Dermis microvascular lymphatic vessel endothelial cell (primary cell): ENCODE measurements at places on chromosomes 6 and 20.

DNA sequence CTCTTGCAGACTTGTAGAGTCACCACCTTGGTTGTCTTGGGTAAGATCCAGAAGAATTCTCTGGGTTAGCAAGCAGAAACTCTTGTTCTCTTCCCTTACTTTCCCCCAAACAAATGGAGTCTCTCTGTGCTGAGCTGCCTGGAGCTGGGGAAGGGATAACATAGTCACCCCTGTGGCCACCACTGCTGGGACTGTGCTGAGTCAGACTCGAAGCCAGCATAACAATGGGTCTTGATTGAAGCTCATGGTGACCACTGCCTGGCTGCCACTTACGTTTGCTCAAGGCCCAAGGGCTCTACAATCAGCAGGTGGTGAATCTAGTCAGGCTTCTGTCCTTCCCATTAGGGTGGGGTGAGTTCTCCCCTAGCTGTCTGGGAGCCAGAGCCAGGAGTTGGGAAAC, 15.4 kb upstream of the ERVFRD-1 start:
- no peak for DNase-seq

DNA sequence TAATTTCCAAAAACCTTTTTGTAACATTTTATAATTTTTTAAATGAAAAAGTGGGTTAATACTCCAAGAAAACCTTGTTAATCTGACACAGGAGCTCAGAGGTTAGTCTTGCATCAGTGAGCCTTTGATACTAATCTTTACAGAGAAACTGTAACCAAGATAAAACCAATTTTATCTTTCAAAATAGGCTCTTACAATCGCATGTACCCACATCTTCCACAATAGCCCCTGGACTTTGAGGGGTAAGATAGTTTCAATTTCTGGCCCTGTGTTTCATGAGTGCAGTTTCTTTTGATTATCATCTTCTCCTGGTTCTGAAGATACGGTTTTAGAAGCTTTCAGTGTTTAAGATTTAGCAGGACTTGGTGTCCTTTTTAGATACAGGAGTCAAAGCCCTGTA, 34.5 kb upstream of the MAS1L start:
- no peak for DNase-seq

DNA sequence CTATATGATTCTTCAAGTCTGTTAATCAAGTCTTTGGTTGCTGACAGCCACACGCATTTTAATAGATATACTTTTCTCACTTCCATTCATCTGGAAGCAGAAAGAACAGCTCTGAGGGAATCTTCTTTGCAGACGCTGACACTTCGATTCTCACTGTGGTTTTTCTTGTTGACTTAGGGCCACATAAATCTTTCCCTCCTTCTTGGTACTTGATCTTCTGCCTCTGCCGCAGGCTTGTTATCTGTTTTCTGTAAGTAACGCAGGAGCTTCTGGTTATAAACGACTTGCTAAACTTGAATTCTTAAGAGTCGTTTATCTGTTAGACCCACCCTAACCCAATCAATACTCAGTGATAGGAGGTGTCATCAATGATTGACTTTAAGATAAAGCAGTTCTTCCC, 268.8 kb upstream of the SULF2 start:
- DNase-seq: no peak

- peak; percentile 92 for DNase-seq
These were observed 908.0 kb downstream of the QKI start for GRCh38 chr6:164322533-164322932.

GRCh38 chr20:61311656-61312387, 59.8 kb downstream of the CDH4 start:
- no peak for DNase-seq

- DNase-seq: peak; percentile 12
These were observed 154.8 kb upstream of the KCNQ5 start for GRCh38 chr6:72466971-72467566.

- peak; percentile 40 for DNase-seq
These were observed 87.7 kb downstream of the PLCG1 start for GRCh38 chr20:41225091-41225490.

- DNase-seq: peak; percentile 98
These were observed 268.4 kb upstream of the IRAK1BP1 start for GRCh38 chr6:78598966-78599365.

GRCh38 chr6:38760097-38760496, 45.0 kb downstream of the DNAH8 start:
- no peak for DNase-seq

DNA sequence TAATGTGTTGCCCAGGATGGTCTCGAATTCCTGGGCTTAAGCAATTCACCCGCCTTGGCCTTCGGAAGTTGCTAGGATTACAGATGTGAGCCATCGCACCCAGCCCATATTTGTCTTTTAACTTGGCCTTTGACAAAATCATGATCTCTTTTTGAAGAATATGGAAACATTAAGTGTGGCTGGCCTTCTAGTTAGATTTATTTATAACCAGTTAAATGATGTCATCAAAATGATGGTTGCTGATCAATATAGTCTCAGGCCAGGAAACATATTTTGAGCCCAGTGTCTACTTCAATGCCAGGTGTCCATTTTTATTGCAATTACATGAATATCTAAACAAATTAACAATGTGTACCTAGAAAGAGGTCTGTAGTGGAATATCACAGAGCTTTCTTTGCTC, 69.4 kb downstream of the TMEM200A start:
- DNase-seq: no peak

- peak; percentile 55 for DNase-seq
These were observed 1.2 kb downstream of the PLAGL1 start for GRCh38 chr6:144006736-144007477.

DNA sequence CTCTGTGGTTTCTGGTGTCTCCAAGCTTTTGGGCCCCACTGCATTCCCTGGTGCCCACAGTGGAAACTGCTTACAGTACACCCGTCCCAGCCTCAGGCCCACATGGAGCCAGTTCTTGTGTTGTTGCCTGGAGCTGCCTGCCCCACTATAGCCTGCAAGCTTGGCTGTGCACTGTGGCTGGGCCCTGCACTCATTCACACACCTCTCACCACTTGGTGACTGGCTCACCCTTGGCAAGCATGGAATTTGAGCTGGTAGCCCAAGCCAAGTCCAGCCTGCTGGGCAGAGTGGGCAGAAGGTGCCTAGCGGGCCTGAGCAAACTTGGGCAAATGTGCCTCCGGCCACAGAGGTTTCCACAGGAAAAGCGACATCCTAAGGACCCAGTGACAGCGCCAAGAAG, 472.3 kb downstream of the MMUT start:
- no peak for DNase-seq

- DNase-seq: no peak
These were observed 178.4 kb upstream of the HDDC2 start for GRCh38 chr6:125480146-125480545.

DNA sequence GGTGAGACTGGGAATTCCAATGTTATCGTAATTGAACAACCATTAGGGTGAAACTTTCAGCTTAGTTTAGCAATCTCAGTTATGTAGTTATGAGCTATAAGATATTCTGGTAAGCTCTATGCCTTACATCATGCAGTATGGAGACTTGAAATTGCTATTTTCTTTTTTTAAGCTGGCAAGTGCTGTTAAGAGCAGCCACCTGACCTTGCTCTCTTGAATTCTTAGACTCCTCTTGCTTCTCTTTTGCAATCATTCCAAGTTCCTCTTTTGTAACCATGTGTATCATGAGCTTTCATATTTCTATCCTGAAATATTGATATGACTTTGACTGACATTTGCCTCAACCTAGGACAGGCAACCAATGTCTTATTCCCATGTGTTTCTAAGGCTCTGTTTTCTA, 446.3 kb upstream of the SLC35B3 start:
- no peak for DNase-seq

DNA sequence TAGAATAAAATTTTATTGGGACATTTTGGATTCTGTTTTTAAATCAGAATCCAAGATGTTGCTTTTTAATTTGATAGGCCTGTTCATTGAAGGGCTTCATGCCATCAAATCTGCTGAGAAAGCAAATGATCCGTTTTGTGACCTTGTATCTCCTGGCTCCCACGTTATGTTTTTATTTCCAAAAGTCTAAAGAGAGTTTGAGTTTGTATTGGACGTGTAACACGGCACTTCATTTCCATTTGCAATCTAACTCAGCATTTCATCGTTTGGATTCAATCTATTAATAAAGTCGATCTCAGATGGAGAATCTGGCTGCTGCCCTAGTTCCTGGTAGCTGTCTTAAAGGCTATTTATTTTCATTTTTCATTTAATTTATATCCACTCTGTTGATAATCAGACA, 17.0 kb downstream of the KIF25 start:
- no peak for DNase-seq

DNA sequence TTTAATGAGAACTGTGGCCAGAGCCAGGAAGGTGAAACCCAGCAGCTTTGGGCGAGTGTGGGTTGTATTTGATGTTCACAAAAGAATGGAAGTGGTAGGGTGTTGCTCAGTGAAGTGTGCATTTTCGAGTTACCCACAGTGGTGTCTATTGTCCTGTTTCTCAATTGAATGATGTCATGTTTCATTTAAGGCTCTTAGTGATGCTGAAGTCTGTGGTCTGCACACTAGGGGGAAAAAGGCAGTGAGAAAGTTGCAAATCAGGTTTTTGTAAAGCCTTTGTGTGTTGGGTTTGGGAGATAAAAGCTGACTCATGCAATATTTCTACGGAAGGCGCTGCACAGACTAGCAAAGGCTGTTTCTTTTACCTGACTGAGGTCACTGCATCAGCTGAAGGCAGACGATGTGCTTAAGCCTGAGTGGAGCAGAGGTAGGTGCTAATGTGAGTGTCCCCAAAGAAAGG, 121.1 kb downstream of the PLEKHG1 start:
- DNase-seq: no peak

DNA sequence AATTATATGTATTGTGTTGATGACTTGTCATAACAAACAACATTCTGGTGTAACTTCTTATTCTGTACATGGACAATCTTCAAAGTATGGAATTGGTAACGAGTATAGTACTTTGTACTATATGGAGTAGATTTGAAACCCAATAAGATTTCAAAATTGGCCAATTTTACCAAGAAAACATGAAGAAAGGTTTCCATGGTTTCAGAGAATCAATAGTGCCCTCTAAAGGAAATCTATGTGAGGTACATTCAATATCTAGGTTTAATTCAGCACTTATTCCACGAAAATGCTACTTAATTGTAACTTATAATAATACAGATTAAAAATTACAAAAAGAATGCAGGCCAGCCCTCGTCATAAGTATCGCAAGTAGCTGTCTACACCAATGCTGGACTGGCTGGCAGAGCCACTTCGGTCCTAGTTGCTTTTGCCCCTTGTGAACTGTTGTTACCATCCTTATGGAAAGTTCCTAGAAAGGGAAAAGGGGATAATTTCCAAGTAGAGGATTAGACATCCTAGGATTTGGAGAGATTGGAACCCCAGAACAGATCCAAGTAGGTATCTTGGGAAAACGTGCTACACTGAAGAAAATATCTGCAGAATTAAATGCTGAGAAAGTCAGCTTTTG, 70.9 kb downstream of the LCA5 start:
- DNase-seq: peak; percentile 18

DNA sequence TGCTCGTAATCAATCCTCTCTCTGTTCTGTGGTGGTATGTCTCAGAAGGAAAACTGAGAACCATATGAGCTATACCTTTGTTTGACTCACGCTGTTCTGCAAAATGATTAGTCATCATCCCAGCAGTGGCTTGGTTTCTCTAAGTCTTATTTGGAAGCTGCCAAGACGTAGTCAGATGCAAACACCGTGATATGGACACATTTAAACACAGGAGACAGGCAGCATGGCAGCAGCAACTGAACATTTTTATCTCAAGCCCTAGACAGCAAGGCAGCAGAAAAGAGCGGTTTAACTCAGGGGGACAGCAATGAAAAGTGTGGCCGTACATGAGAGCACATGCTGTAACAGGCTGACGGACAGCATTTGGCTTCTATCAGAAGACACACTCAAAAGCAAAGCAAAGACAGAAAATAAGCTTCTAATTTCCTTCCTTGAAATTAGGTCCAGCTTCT, 1295.1 kb downstream of the EPHA7 start:
- DNase-seq: no peak

GRCh38 chr20:59737816-59738215, 133.5 kb downstream of the PHACTR3 start:
- DNase-seq: no peak

DNA sequence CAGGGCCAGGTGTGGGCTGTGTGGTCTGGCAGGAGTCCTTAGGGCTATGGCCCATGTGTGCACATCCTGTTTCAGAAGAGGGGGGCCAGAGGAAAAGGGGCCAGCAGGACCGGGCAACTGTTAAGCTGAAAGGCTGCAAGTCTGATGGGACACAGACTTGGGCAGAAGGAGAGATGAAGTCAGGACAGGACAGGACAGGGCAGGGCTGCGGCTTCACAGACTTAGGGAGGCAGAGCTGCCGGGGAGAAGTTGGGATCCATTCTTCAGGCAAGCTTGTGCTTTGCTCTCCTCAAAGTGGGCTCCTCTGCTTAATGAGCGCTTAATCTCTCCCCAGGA, 28.7 kb downstream of the MOCS1 start:
- DNase-seq: no peak

DNA sequence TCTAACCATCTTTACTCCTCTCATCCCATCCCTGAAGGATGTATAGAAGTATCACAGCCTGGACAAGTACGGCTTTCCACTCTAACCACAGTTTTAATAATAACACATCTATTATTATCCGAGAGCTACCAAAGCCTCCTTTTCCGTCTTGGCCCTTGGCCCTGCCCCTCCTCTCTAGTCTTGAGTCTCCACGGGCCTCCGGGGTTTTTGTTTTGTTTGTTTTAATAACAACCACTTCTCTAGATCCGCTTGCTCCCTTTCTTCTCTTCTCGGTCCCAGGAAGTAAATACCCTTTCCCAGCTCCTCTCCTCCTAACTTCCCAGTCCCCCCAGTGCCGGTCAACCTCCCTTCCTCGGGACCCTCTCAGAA, 661 bp downstream of the LCA5 start:
- DNase-seq: peak; percentile 31

DNA sequence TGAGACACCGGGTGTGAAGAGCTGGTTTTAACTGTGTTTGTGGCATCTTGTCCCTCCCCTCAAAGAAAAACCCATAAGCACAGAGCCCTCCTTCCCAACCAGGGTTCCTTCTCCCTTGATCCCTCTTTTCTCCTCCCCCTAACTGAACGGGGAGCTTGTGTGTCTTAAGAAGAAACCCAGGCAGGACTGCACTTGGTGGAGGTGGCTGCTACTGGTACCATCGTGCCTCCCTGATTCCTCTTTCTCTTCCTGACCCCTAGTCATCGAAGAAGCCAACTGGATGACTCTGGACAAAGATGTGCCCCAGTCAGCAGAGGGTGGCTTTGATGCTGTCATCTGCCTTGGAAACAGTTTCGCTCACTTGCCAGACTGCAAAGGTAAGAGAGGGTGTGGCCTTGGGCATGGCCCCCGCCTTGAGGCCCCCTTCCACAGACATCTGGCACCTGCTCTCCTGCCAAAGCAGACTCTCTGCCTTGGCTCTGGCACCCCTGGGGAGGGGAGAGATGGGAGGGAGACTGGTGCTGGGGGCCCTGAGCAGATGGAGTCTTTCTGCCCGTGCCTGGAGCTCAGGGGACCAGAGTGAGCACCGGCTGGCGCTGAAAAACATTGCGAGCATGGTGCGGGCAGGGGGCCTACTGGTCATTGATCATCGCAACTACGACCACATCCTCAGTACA, 2.1 kb downstream of the GNMT start:
- no peak for DNase-seq

GRCh38 chr6:80105972-80106417, 476 bp upstream of the BCKDHB start:
- DNase-seq: no peak

- peak; percentile 19 for DNase-seq
These were observed 178.8 kb upstream of the BTBD3 start for GRCh38 chr20:11738852-11739251.
